ENCODE measurements at places on chromosomes 4 and X. TPM values are rescaled to one million over a fixed set of nuclear protein-coding genes. Genes with fewer than 3 reads are reported as not detected.

The GAGE2A gene
- total RNA-seq: not detected

The BGN gene
- total RNA-seq: not detected

The WAS gene
- total RNA-seq: 117 TPM

The XAGE2 gene
- not detected for total RNA-seq

The ARR3 gene
- total RNA-seq: not detected

The IQSEC2 gene
- 0.14 TPM for total RNA-seq

The SOWAHB gene
- total RNA-seq: not detected

The FAM3A gene
- 39.2 TPM for total RNA-seq

The TGIF2LX gene
- total RNA-seq: not detected

The FGF16 gene
- total RNA-seq: not detected

The MAGEA12 gene
- not detected for total RNA-seq

The BLOC1S4 gene
- 20.8 TPM for total RNA-seq

The CLTRN gene
- 0.23 TPM for total RNA-seq

The SORBS2 gene
- total RNA-seq: not detected

The EPGN gene
- total RNA-seq: not detected

The CDX4 gene
- total RNA-seq: not detected

The GLUD2 gene
- 2.9 TPM for total RNA-seq

The TMEM35A gene
- not detected for total RNA-seq

The PLP1 gene
- total RNA-seq: not detected

The SHISA3 gene
- 0.80 TPM for total RNA-seq

The VEGFC gene
- 0.11 TPM for total RNA-seq

The GABRA4 gene
- not detected for total RNA-seq

The GPR173 gene
- not detected for total RNA-seq

The SLC4A4 gene
- total RNA-seq: 0.43 TPM

The ANOS1 gene
- total RNA-seq: not detected

The FAM9B gene
- total RNA-seq: 0.87 TPM

The NAP1L5 gene
- total RNA-seq: 5.6 TPM

The PSAPL1 gene
- not detected for total RNA-seq

The KCTD8 gene
- not detected for total RNA-seq

The ARX gene
- not detected for total RNA-seq

The CITED1 gene
- total RNA-seq: not detected

The CHRDL1 gene
- total RNA-seq: not detected

The GRIPAP1 gene
- total RNA-seq: 86.5 TPM

The GAGE12E gene
- total RNA-seq: not detected

All from activated T-helper 2 cell treated with anti-CD3 and anti-CD28 coated beads, Interferon-gamma antibody, Interleukin-2, Interleukin-4, amounts not matched to agents 10 μg/mL and 5 μg/mL and 100 μg/mL, durations not matched to agents 14 hours and 24 hours and 36 hours (primary cell).